MV-4-11 (cell line): ENCODE measurements at places on chromosomes 12 and 14.

- peak; percentile 93 for DNase-seq
Observed at GRCh38 chr14:99075061-99075460, 196.9 kb downstream of the BCL11B start.

GRCh38 chr12:95096378-95096777 is 23.0 kb upstream of the NR2C1 start:
- DNase-seq, result no peak

- DNase-seq, result peak; percentile 30
Observed at GRCh38 chr12:13941258-13942249, 39.8 kb downstream of the GRIN2B start.

- DNase-seq, result no peak
Observed at GRCh38 chr14:76245097-76245496, 93.4 kb downstream of the GPATCH2L start.

DNA sequence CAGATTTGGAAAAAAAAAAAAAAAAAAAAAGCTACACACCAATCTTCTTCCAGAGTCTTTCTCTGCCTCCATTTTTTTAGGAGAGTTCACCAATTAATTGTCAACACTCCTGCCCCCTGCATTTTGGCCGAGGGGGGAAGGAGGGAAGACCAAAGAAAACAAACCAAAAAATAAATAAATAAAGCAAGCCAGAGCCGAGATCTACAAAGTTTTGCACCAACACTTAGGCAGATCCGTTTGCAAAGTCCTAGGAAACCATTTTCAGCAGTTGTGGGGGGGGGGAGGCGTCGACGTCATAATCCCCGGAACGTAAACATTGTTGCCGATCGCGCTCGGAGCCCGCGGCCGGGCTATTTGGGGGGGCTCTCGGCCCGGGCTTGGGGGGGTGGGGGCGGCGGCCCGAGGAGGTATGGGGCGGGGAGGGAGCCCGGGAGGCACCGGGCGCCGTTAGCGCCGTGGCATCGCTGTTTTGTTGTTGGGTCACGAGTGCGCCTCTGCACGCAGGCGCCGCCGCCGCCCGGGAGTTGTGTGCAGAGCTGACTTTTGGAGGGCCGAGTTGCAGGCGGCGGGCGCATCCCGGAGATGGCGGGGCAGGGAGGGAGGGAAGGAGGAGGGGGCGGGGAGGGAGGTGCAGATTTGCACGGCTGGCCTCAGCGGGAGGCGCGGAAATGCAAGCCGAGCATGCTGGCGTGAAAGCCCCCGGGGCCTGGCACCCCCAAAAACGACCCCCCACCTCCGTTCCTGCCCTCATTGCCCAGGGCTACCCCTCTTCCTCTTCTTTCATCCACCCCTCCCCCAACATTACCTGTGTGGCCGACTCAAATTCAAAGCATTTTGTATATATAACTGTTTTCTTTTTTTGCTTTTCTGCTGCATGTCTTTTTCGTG is 598 bp downstream of the KDM2B start:
- DNase-seq, result peak; percentile 53

DNA sequence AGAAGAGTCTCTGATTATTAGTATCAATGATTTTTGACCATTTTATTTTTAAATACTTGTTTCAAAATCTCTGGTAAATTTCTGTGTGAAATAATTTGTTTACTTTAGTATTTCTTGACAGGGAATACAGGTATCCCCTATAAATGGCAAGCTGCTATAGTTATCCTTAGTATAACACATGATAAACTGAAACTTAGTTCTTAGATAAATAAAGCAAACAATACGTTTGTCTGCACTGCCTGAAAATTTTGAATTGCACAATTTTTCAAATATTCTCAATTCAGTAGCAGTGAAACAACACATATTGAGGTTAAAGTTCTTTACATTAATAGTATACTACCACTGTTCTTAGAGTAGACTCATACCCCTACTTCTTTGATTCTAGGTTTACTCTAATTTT is 26.9 kb downstream of the CNOT2 start:
- DNase-seq, result no peak

- DNase-seq, result peak; percentile 63
Observed at GRCh38 chr12:128810182-128811127, 13.3 kb downstream of the SLC15A4 start.

DNA sequence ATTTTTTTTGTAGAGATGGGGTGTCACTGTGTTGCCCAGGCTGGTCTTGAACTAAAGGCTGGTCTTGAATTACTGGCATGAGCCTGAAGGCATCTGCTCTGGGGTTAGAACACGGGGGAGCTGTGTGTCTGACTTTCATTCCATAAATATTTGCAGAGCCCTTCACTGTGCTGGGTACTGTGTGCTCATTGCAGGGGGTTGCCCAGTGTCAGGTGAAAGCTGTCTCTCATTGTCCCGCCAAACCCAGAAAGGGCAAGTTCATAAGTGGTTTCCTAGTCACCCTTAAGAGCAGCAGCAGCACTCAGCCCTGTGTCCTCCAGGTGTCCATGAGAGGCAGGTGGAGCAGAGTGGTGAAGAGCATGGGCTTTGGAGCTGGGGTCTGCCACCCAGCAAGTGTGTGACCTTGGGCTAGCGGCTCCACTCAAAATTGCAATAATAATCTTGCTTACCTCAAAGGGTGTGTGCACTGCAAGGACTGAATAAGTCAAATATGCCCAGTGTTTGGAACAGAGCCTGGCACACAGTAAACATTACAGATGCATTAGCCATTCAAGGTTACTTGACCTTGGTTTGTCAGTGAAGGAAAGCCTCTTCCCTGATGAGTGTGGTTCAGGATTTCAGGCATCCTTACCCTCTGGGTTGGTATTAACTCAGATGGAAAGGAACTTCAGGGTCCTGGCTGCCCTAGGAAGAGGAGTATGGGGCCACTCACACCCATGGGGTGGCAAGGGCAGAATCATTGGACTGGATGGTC is 4.4 kb upstream of the SMIM41 start:
- no peak for DNase-seq

- peak; percentile 64 for DNase-seq
Observed at GRCh38 chr14:38866461-38866860, 236.6 kb downstream of the SEC23A start.

GRCh38 chr14:24334431-24335291 is at the start of gene ADCY4:
ADCY4 (minus strand) TSS chr14:24335071; CDS start chr14:24334652, 419 bp downstream.
- DNase-seq, result no peak

DNA sequence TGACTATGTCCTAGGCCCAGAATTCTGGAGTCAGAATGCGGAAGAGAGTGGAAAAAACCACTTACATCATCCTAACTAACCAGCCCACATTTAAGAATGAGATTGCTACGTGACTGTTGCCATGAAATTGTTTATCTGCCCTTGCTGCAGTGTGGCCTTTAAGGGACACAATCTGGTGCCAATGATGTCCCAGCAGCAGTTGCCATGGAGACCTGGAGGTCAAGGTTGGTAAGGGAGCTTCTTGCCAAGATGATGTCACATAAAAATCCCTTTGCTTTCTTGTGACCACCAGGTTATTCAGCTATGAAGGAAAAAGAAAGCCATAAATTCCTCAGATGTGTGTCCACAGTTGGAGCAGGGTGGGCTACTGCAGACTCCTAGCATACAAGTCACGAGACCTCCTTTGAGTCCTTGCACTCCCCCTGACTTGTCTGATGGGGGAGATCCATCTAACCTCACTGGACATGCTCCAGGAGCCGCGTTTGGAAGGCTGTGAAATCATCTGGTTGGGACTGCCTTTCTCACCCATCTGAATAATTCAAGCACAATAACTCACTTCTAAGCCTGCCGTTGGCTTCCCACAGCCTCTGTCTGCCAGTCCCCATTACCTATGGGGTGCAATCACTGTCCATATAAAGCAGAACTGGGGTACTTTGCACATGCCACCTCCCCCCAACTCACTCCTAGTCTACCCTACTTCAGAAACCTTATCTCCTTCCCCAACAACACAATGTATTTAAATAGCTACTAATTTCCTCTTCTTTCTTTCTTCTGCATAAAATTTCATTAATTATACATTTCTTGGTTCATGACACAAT is 165.6 kb downstream of the ZFP36L1 start:
- no peak for DNase-seq

GRCh38 chr14:74670726-74671411 is 42.0 kb downstream of the AREL1 start:
- DNase-seq, result no peak

- DNase-seq, result no peak
Observed at GRCh38 chr14:61753631-61754030, 8.6 kb upstream of the SNAPC1 start.

DNA sequence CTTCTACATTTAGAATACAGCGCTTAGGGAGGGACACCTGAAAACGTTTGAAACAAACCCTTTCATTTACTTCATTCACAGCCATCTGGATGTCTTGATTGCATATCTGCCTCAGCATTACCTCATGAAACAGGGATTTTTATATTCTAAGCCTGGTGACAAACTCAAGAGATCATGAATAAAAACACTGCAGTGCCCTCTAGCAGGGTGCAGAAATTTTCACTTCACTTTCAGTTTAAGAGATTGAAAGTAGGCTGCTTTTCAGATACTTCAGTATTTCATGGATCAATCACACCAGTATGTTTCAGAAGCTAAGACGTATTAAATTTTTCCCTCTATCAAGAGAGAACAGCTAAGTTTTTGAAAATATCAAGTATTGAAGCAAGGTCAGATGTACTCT is 467.8 kb downstream of the MDGA2 start:
- DNase-seq, result no peak

DNA sequence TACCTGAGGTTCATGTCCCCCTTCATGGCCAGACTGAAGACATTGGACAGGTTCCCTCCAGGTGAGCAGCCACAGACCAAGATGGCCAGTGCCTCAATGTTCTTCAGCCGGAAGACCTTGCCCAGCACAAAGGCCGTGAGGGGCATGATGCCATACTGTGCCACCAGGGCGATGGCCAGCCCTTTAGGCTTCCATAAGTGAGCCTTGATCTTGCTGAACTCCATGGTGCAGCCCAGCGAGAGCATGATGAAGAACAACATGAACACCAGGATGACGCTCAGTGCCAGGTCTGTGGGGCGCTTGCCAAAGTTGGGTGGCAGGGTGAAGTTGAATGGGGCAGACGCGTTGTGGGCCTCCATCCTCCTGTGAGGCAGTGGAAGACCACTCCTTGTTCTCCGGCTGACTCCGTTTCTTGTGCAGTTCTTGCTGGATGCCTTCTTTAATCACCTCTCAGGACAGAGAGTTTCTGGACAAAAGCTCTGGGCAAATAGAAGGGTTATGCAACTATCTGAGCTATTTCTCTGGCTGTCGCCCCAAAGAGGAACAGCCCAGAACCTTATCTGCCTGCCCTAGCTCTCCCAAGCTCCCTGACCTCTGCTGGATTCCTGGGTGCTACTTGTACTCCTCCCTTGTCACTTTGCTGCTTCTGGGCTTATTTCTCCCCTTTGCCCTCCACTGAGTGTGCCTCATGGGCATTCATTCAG is at the start of gene SLC10A1:
Gene SLC10A1 (minus strand): TSS at position 445 of the 704 bp plus-strand sequence. CDS start 86 bp downstream, at position 359.
- no peak for DNase-seq

- no peak for DNase-seq
Observed at GRCh38 chr12:16323638-16324037, 23.8 kb upstream of the MGST1 start.

DNA sequence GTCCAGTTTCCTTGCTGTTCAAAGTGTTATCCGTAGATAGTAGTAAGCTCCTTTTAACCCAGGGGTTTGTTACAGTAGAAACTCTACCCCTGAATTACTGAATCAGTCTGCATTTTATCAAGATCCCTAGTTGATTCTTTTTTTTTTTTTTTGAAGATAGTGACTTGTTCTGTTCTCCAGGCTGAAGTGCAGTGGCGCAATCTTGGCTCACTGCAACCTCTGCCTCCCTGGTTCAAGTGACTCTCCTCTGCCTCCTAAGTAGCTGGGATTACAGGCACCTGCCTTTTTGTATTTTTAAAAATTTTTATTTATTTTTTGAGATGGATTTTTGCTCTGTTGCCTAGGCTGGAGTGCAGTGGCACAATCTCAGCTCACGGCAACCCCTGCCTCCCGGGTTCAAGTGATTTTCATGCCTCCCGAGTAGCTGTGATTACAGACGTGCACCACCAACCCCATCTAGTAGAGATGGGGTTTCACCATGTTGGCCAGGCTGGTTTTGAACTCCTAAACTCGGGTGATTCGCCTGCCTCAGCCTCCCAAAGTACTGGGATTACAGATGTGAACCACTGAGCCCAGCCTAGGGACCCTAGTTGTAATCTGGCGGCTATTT is 10.5 kb downstream of the LARP4 start:
- peak; percentile 20 for DNase-seq

DNA sequence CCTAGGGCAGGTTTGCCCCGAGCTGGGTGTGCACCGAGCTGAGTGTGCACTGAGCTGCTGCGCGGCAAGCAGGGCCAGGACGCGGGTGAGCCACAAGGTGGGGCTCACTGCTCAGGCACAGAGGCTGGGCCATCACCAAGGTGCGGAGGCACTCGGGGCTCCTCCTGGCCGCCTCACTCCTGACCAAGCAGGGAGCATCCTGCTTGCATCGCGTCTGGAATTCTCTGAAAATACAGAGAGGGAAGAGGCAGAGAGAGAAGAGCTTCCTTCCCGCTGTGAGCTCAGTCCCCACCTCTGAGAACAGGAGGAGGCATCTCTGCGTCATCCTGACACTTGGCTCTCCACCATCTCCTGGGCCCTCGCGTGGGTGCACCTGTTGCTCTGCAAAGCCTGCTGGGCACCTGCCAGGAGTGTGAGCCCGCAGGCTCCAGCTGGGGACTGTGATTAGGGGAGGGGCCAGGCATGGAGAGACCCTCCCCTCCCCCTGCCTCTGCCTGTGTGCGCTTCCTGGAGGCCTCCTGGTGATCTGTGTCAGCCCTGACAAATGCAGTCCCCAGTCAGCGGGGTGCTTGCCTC is 116.3 kb downstream of the GLT1D1 start:
- DNase-seq, result peak; percentile 1

- DNase-seq, result no peak
Observed at GRCh38 chr12:30211743-30212142, 428.0 kb upstream of the TMTC1 start.

- DNase-seq, result peak; percentile 81
Observed at GRCh38 chr14:65019944-65020566, 33.4 kb downstream of the FNTB start.

- DNase-seq, result no peak
Observed at GRCh38 chr14:39843881-39844280, 411.6 kb upstream of the FBXO33 start.

- no peak for DNase-seq
Observed at GRCh38 chr12:106094304-106094703, 44.5 kb downstream of the NUAK1 start.

GRCh38 chr12:5593998-5594397 is 162.1 kb downstream of the NTF3 start:
- DNase-seq, result no peak

DNA sequence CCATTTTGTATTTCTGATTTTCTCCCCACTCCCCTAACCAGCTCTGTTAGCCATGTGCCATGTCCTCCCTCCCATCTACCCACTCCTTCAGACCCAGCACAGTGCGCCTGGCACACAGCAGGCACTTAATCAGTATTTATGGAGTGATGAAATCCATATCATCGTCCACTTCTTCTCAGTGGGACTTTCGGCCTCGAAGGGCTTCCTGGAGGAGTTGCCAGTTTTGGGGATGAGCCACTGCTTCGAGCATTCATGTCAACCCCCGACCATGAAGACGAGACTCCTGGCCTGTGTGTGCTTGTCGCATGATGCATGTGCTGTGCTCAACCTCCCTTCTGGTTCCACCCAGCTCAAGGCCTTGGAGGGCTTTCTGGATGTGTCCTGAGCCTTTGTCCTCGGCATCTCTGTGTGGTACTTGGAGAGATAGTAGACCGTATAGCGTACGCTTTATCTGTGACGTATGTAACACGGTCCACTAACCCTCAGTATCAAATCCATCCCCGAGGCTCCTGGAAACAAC is 119.5 kb upstream of the RTL1 start:
- no peak for DNase-seq

- DNase-seq, result no peak
Observed at GRCh38 chr12:84741692-84742091, 170.9 kb downstream of the SLC6A15 start.

GRCh38 chr14:75831952-75832351 is 149.8 kb downstream of the TGFB3 start:
- no peak for DNase-seq
